NCI-H1092 (cell line): ENCODE measurements at places on chromosomes 12 and 14.

DNA sequence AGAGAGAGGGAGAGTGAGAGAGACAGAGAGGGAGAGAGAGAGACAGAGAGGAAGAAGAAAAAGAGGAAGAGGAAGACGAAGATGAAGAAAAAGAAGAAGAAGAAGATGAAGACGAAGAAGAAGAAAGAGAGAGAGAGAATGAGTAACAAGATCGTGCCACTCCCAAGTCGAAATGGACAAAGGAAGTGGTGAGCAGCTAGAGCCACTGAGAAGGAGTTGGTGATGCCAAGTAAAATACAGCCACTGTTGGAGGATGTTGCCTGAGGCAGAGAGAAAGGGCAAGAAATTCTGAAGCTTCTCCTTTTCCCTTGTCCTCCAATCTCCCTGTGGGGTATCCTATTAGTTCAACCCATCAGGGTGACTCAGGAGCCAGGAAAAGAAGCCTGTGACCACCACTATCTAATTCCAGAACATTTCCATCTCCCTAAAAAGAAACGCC is 12.5 kb upstream of the ANAPC5 start:
- DNase-seq: no peak

DNA sequence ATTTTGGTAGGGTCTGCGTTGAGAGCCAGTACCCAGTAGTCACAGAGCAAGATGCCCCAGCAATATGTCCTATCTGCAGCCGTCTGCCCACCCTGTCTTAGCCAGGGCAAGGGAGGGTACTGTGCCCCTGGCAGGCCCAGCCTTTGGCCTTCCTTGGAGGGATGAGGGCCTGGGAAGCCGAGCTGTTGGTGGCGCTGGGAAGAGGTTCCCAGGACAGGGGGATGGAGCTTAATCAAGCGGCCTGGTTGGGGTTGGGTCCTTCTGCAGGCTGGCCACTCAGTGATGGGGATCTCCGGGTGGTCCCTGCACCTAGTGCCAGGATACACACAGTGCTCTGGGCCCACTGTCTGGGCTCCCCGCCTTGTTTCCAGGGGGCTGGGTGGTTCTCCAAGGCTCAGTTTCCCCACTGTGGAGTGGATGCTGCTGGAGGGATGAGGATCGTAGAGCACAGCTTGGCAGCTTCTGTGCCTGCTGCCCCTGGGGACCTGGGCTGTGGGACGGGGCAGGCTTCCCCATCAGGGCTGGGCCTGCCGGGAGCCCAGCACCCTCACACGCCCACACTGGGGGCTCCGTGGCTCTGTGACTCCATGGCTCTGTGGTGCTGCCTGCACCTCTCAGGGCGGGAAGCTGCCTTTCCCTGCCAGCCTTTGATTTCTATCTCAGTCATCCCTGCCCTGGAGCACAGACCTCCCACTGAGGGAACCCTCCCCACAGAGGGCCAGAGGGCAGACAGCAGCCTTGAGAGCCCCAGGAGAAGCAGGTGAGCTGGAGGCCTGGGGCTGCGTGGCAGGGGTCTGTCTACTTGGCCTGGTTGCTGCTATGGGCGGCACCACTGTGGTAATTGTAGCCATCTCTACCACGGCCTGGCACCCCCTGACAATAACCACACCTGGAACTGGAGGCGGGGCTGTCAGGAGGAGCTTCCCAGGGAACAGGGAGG is 357.0 kb downstream of the TMEM121 start:
- no peak for DNase-seq

DNA sequence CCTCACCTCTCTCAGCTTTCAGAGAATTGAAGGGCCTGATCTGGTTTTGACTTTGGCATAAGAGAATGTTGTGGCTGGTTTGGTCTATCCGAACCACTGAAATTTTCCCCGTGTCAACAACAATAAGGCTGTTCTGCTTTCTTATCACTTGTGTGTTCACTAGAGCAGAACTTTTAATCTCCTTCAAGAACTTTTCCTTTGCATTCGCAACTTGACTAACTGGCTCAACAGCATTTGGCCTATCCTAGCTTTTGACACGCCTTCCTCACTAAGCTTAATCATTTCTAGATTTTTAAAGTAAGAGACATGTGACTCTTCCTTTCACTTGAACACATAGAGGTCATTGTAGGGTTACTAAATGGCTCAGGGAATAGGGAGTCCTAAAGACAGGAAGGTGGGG is 25.9 kb upstream of the EDDM3A start:
- DNase-seq: no peak

- DNase-seq: no peak
These were observed 27.7 kb downstream of the PKP2 start for GRCh38 chr12:32868885-32869284.

DNA sequence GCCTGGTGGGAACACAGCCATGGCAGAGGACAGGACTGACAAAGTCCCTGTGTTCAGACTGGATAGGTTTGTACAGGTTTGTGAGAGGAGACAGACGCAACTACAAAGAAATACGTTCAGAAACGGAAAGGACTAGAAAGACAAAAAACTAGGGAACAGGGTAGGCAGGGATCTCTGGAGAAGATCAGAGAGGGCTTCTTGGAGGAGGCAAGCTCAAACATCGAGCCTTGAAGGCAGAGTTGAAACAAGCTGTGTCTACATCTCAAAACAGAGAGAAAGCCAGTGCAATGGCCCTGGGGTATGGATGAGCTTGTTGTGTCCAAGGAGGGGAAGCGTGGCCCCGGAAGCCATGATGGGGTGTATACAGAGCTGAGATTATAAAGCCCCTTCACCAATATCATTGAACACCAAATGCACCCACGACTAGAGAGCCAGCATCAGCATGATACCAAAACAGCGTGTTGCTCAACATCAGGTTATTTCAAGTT is 89.6 kb upstream of the NCOR2 start:
- DNase-seq: no peak

DNA sequence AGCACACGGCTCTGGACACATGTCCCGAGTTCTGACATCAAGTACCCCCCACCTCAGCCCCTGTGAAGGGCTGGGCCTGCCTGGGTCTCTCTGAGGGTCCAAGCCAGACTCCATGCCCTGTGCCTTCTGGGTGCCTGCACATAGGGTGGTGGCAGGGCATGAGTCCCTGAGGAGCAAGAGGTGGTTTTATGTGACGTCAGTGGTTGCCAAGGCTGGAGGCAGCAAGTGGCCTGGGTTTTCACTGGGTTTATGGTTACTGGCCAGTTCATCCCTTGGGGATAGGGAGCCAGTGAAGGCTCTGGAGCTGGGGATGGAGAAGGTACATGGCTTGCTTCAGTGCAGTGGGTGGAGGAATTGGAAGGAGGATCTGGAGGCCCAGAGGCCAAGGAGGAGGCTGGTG is 51.1 kb upstream of the EML1 start:
- DNase-seq: no peak

- DNase-seq: no peak
These were observed 33.9 kb downstream of the BHLHE41 start for GRCh38 chr12:26090836-26091510.

DNA sequence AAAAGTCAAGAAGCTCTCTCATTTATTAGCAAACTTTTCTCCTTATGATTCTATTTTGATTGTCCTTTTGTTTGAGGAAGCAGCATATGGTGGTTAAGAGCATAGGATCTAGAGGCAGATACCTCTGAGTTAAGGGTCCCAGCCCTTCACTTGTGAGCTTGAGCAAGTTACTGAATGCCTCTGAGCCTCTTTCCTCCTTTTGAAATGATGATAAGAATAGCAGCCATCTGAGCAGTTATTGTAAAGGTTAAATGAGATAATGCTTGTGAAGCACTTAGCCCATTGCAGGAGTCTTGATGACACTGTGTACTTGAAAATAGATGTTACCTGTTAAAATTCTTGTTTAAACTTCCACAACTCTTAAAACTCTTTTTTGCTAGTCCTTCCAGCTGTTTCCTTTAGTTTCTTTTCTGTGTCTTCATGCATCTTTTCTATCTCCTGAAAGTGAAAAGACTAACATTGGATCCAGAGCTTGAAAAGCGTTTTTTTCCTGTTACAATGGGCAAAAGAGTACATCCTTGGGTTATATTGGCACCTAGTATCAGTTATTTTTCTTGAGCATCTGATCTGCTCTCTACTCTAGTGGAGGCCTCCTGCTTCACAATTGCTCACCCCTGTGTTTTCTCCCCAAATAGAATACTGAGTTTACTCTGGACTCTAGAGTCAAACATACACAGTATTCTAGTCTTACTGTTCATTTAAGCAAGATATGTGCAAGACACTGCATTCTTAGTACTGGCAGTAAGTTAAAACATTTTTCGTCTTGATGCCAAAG is 3.1 kb downstream of the HIF1A start:
- no peak for DNase-seq

DNA sequence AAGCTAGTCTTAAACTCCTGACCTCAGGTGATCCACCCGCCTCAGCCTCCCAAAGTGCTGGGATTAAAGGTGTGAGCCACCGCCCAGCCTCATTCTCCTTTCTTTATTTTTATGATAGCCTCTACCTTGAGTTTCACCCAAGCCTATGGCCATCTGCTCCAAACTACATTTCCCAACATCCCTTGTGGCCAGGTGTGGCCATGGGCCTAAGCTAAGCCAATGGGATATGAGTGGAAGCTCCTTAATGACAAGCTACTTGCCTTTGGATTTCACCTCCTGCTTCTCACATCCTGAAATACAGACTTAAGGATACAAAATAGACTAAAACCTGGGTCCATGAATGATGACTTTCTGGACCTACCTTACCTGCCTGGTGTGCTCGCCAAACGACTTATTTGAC is 46.2 kb downstream of the DPF3 start:
- no peak for DNase-seq

- no peak for DNase-seq
These were observed 64.9 kb downstream of the SPRING1 start for GRCh38 chr12:116672842-116673516.

DNA sequence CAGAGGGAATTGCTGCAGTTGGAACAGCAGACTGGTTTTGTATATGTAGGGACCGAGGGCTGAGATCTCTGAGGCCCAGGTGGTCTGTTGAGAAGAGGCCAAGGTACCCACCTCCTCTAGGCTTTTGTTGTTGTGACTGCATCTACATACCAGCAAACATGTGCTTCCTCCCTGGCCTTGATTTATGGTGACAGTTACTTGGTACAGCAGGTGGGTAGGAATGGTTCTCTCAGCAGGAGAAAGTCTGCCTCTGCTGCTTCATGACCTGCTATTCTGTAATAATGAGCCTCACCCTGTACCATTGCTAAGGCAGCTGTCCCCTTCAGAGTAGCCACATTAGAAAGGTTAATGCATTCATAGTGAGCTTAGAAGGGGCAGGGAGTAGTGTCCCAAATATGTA is 196.7 kb upstream of the PELI2 start:
- no peak for DNase-seq

DNA sequence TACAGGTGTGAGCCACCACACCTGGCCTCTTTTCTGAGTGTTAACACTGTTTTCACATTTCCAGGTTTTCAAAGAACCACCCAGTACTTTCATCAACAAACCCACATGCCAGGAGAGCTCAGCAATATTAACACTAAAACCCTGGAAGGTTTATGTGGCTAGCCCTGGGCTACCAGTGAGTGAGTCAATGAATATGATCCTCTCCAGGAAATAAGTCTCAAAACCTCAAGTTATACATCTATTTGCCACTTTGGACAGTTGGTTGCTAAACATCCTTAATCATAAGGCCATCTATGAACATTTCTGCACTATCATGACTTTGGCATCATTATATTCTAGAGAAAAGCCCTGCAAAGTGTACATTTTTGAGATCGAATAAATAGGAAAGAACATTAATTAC is 6.3 kb upstream of the CDKL1 start:
- DNase-seq: no peak

DNA sequence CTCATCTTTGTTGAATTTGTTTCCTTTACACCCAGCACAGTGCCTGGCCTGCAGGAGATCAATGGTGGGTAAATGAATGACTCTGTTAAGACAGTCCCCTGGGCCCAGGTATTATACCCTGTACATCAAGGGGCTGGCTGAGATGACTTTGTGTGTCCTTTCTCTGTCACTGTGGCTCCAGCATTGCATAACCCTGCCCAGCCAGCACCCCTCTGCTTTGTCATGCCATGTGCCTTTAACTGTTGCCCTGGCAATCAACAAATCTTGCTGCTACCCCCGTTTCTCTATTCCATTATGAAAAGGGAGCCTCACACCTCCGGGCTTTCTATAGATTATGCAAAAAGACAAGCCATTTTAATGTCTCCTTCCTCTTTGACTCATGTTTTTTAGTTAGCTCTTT is 7.6 kb upstream of the FLVCR2 start:
- no peak for DNase-seq

GRCh38 chr12:43436597-43436996 is 115.4 kb downstream of the ADAMTS20 start:
- DNase-seq: no peak

- no peak for DNase-seq
These were observed 131.6 kb downstream of the SAMD4A start for GRCh38 chr14:54698501-54698900.

- no peak for DNase-seq
These were observed 272.4 kb downstream of the ACSS3 start for GRCh38 chr12:81350309-81350708.

DNA sequence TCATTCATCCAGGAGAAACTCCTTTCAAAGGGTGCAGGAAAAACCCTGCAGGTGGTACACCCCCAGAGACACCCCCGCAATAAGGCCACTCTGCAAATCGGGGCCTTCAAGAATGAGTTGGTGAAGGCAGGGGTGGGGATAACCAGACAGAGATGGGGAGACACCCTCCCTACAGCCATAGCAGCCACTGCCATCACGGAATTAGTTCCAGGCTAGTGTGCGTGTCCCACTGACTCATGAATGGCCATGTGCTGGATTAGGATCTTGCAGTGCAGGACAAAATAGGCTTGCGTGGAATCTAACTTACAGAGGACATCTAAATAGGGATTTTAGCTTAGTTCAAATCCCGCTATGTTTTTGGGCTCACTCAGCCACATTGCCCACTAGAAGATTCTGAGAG is 37.8 kb downstream of the SPRING1 start:
- DNase-seq: no peak

- DNase-seq: no peak
These were observed 122.6 kb downstream of the RAD51B start for GRCh38 chr14:67942080-67942710.

DNA sequence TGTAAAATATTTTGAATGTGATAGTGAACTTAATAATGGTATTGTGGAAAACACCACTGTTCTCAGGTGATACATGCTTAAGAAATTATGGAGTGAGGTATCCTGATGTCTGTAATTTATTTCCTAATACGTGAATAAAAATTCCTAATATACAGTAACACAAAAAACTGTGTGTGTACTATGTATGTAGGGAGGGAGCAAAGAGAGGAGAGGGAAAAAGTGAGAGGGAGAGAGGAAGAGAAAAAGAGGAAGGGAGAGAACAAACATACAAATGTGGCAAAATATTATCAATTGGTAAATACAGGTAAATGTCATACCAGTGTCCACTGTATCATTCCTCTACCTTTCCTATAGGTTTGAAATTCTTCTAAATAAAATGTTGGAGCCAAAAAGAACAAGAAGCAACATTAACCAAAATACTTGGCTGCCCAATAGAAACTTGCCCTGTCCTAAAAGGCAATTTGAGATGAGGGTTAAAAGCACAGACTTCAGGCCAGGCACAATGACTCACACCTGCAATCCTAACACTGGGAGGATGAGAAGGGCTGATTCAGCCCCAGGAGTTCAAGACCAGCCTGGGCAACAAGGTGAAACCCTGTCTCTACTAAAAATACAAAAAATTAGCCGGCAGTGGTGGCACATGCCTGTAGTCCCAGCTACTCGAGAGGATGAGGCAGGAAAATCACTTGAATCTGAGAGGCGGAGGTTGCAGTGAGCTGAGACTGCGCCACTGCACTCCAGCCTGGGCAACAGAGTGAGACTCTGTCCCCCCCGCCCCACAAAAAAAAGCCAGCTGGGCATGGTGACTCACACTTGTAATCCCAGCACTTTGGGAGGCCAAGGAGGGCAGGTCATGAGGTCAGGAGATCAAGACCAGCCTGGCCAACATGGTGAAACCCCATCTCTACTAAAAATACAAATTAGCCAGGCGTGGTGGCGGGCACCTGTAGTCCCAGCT is 14.5 kb downstream of the R3HDM2 start:
- no peak for DNase-seq
